ENCODE measurements at places on chromosomes 2 and 18.

- no peak for DNase-seq
Measured at GRCh38 chr2:28271919-28272250, 120.8 kb upstream of the FOSL2 start.

- DNase-seq, result no peak
Measured at GRCh38 chr2:239021224-239021623, 173.3 kb downstream of the TWIST2 start.

DNA sequence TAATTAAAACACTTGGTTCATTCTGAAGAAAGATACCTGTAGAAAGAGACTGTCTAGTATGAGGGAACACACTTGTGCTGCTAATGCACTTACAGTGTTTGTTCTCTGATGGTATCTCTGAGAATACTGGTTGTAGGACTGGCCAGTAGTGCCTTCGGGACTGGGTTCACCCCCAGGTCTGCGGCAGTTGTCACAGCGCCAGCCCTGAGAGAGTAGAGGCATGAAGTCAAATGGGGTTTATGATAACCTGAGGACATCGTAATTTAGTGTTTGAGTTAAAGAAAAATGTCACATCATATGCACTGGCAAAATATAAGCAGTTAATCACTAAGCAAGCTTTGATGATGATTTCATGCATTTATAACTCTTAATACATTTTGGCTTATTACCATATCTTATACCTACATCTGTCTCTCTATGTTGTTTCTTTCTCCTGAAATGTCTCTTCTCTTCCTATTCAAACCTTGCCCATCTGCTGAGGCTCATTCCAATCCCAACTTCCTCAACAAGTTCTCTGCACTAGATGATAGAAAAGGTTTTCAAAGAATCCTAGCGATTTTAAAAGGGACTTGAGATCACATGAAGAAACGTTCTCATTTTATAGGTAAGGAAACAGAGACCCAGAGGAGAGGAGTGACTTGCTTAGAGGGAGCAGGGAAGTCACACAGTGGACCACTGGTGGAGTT is 50.2 kb downstream of the ATIC start:
- DNase-seq, result no peak

GRCh38 chr2:119261493-119262225 is 38.0 kb downstream of the STEAP3 start:
- no peak for DNase-seq

GRCh38 chr2:84160453-84160852 is 298.6 kb downstream of the SUCLG1 start:
- no peak for DNase-seq

DNA sequence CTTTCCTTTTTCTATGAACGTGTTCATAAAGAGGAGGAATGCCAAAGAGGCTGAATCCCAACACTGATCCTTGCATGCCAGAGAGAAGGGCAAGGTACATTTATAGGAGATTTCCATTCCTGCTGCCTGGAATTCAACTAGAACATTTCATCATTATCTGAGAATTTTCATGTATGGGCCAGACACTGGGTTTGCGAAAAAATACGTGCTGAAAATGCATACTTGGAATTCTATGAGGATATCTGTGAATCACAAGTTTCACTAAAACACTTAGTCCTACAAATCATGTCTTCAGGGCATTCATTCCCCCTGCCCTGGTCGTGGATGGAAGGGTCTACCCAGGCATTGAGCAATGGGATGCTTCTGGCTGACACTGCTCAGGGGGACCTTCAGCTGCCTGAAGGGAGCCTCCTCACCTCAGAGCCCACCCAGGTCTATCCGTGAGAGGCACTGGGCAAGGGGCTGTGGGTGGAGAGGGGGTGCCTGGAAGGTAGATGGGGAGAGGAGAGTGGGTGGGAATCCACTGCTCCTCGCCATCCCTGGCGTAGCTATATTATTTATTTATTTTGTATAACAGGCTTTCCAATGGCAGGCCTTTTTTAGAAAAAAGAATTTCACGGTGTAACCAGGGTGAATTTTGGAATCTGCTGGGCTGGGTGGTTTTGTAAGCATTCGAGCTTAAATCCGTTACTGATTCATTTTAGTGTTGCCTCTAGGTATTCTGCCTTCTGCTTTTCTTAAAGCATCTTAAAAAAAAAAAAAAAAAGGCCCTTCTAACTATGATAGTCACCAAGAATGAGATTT is 560.6 kb upstream of the ID2 start:
- DNase-seq, result no peak

- DNase-seq, result no peak
Measured at GRCh38 chr2:143720095-143720664, 591.0 kb downstream of the ARHGAP15 start.

Measured in neural crest cell (in vitro differentiated cells).